ENCODE measurements at places on chromosomes 11 and 22.

DNA sequence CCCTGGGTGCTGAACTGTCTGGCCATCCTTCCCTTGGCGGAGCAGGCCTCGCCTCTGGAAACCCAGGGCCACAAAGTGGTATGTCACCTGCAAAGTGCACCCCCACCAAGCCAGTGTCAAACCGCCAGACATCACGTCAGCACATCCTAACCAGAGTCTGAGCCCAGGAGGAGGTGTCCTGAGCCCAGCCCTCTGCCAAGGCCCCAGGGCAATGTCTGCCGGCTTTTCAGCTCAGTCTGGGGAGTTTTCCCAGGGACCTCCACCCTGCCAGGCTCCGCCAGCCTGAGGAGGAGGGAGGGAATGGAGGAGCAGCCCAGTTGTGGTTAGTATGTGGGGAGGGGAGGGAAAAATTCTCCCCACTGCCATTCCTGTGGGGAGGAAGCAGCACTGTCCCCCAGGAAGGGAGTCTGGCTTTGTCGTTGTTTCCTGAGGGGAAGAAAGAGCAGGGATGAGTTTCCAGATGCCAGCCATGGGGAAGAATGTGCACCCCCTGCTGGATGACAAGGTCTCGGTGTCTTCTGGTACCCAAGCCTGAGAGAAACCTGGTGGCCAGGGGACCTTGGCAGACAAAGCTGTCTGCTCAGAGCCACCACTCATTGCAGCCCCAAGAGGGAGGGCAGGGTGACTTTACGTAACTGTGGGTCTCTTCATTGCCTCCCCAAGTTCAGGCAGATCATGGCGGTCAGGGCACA lies 81.4 kb upstream of the CD82 start:
- peak; percentile 48 for DNase-seq

DNA sequence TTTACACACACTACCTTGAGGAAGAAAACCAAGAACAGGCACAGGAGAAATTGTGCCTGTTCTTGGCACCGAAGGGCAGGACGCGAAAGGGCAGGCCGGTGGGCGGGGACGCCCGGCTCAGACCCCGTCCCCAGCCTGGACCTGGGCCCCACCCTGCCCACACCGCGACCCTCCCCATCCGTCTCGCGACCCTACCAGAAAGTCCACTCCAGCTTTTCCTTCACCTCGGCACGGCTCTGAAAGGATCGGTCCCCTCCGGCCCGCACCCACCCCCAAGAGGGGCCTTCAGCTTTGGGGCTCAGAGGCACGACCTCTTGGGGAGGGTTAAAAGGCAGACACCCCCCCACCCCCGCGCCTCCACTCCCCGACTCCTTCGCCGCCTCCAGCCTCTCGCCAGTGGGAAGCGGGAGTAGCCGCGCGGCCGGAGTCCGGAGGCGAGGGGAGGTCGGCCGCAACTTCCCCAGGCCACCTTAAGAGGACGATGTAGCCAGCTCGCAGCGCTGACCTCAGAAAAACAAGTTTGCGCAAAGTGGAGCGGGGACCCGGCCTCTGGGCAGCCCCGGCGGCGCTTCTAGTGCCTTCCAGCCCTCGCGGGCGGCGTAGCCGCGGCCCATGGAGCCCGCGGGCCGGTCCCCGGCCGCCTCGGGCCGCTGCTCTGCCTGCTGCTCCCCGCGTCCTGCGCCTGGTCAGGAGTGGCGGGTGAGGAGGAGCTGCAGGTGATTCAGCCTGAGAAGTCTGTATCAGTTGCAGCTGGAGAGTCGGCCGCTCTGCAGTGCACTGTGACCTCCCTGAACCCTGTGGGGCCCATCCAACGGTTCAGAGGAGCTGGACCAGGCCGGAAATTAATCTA lies 4.4 kb downstream of the SEC14L6 start:
- DNase-seq, result no peak

DNA sequence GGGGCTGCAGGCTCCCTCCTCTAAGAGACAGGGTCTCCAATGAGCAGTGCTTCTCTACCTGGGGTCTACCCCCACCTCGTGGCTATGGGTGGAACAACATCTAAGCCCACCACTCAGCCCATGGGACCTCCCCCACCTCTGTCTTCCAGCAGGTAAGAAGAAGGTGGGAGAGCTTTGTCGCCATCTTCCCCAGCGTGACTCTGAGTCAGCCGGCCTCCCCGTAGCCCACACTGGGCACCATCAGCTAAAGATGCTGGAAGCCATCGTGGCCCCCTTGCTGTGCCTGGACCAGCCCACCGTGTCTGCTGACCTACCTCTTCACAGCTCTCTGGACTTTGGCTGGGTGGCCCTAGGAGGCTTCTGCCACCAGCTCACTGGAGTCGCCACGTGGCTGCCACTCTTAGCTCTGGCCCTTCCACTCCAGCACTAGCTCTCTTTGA lies 944 bp downstream of the C11orf86 start:
- peak; percentile 67 for DNase-seq

DNA sequence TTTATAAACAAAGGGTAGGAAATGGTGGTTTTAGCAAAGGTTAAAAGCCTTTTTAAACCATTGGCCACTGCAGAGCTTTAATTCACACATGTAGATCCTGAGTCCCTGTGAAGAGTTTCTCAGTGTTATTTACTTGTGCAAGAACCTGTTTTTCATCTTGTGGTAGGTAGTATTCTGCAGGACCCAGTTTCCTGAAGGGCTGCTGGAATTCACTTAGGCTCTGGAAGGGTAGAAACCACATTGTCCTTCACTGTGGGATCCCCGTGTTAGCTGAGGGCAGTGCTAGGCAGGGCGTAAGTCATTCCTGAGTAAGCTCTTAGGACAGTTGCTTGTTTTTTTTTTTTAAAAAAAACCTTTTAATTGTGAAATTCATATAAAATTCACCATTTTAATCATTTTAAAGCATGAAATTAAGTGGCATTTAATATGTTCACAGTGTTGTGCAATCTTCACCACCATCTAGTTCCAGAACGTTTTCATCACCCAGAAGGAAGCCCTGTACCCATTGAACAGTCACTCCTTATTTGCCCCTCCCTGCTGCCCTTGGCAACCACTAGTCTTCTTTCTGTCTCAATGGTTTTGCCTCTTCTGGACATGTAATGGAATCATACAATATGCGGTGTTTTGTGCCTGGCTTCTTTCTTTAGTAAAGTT lies 77.7 kb downstream of the C22orf31 start:
- no peak for DNase-seq

DNA sequence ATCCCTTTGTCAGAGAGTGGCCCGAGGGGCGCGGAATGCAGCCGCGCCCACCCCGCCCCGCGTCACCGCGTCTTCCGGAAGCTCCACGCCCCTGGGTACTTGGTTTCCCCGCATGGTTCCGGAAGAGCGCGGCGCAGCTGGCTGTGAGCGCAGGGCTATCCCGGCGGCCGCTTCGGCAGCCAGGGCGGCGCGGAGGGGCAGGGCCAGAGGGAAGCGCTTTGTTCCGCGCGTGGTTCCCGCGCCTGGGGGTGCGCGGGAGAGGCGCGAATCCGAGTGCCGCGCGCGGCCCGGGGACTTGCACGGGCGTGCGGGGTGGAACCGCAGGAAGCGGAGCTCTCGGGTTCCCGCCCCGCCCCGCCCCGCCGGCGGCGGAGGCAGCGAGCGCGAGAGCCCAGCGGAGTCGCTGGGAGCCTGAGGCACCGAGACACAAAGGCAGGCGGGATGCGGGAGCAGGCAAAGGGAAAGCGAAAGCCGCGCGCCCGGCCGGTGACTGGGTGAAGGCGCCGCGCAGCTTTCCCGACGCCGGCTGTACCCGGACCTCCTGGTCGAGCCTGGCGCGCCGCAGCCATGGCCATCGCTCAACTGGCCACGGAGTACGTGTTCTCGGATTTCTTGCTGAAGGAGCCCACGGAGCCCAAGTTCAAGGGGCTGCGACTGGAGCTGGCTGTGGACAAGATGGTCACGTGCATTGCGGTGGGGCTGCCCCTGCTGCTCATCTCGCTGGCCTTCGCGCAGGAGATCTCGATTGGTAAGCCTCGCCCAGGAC lies at the start of gene PANX1:
Gene PANX1, plus strand, starts transcription at position 96 of the 766 bp plus-strand sequence. Its CDS starts 472 bp downstream, at position 568.
- peak; percentile 78 for DNase-seq

DNA sequence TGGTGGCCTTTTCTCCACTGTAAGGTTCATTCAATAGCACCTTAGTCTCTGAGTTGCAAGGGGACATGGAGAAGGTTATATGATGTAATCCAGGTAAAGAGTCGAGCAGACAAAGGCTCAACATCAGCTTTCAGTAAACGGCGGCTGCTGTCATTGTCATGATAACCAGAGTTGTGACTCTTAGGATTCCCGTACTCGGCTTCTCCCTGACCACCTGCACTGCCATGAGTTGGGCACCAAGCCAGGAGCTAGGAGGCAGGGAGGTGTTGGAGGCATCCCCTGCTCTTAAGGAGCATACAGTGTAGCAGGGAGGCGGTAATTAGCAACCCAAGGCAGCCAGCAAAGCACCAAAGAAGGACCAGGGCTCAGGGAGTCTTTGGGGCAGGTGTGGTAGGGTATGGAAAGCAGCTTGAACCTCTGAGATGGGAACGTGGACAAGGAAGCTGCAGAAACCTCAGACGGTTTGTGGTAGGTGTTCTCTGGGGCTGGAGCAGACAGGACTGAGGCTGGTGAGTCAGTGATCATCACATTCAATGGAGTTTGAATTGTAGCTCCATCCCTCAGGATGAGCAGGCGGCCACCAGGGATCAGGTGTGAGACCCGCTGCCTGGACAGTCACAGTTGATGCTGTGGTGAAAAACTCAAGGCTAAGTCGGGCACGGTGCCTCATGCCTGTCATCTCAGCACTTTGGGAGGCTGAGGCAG lies 31.7 kb downstream of the LIF start:
- no peak for DNase-seq

- no peak for DNase-seq
These were observed 11.9 kb downstream of the BAIAP2L2 start for GRCh38 chr22:38098410-38099249.

DNA sequence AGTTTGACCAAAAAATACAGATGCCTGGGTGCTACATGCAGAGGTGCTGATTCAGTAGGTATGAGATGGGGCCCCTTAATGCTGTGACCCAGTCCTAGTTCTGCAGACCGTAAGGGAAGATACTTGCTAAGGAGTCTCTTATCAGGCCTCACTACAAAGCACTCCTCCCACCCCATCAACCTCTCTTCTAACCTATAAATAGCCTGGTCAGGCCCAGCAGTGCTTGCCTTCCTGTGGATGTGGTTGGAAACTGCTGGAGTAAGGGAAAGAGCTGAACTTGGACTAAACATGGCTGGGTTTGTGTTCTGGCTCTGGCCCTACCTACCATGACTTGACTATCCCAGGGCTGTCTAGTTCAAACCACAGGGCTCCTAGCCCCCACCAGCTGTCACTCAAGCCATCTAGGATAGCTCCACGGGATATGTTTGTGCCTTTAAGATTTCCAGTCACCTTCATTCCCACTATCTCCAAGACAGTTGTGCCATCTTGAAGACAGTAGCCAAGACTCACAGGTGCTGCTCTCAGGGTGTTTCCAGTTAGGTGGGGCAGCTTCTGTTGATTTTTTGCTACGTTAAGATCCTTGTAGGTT lies 9.5 kb upstream of the DKK3 start:
- DNase-seq, result no peak

DNA sequence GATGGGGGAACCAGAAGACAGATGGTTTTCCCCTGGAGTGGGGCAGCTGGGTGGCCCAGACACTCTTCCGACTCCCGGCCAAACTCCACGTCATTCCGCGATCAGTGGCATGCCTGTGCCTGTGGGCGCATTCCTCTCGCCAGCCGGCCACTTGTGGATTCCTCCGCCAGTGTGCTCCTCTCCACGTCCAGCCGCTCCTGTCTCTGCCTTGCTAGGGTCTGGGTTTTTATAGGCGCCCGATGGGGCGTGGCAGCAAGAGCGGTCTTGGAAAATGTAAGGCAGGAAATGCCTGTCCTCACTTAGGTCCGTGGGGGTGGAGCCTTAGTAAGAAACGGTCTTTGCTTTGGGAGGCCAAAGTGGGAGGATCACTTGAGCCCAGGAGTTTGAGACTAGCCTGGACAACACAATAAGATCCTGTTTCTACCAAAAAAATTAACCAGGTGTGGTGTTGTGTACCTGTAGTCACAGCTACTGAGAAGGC lies 81.6 kb upstream of the SEPTIN5 start:
- no peak for DNase-seq

DNA sequence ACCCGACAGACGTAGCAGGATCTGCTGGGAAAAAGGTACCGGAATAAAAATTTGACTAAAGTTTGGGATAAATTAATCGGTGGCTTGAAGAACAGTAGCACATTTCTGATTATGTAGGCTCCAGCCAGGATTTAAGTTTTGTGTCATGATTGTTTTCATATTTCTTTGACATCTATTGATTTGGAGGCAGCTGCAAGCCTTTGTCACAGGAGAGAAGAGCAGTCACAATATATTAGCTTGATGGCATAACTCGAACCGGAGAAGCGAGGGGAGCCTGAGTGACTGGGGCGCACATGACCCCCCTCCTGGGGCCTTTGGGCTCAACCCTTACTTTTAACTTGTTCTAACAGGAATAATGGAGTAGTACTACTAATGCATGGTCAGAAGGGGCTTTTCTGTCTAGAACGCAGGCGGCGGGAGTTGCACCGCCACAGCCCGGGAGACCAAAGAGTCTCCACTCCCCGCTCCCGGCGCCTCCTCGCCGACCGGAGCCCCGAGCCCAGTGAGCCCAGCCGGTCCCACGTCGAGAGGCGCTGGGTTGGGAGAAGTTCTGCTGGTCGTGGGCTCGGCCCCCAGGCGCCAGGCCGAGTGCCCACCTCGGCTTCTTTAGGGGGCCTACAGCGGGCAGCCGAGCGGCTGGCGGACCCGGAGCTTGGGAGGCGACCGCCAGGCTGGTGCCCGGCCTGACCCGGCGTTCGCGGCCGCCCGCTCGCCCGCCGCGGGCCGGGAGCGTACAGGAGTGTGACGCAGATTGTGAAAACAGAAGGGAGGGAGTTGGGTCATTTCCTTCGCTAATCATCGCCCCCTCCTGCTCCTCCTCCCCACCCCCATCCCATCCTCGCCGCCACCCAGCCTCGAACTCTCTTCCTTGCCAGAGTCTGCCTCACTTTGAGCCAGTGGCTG lies 15.7 kb upstream of the PAX6 start:
- DNase-seq, result no peak

- peak; percentile 39 for DNase-seq
These were observed 161.1 kb upstream of the CCDC179 start for GRCh38 chr11:23021287-23021863.

DNA sequence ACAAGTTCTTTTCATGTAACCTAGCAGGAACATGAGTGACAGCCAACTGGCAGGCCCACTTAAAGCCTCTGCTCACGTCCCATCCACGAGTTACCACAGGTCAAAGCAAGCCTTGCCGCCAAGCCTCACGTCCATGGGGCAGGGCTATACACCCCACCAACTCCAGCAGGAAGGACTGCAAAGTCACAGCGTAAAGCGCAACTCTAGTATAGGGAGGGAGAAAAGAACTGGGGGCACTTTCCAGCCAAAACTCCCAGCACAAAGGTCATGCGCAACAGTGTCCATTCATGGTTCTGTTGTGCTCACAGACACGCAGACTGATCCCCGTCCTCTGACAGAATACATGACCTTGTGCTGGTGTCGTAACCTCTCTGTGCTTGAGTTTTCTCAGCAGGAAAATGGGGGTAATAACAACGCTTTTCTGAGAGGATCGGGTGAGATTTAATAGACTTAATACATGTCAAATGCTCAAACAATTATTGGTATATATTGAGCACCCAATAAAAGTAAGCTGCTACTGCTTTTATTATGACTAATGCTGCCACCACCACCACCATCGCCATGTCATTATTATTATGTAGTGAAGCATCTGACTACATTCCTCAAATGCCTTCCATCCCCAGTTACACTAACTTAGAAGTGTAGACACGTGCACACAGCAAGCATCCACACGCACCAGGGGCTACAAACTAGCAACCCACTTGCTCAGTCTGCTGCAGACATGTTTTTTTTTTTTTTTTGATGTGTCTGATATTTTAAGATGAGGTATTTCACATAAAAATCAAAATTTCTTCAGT lies 104.4 kb upstream of the PARVA start:
- no peak for DNase-seq
